ENCODE measurements at places on chromosomes 16 and 17. TPM values are rescaled to one million over a fixed set of nuclear protein-coding genes. Genes with fewer than 3 reads are reported as not detected.

The TNFRSF13B gene
- not detected for total RNA-seq

The HBA2 gene
- not detected for total RNA-seq

The TP53TG3D gene
- not detected for total RNA-seq

The ZNF830 gene
- 21.2 TPM for total RNA-seq

The NR1D1 gene
- total RNA-seq, result 2.5 TPM

The SCNN1B gene
- total RNA-seq, result not detected

The NLE1 gene
- 35.8 TPM for total RNA-seq

The AOC3 gene
- total RNA-seq, result 0.91 TPM

The DBNDD1 gene
- 4.9 TPM for total RNA-seq

The GHDC gene
- total RNA-seq, result 8.4 TPM

The STAT5A gene
- 2.9 TPM for total RNA-seq

The PRSS36 gene
- total RNA-seq, result 1.1 TPM

The RRAD gene
- total RNA-seq, result 0.54 TPM

The CCDC43 gene
- total RNA-seq, result 32.8 TPM

The FNDC8 gene
- not detected for total RNA-seq

The KCNH6 gene
- total RNA-seq, result not detected

The RPGRIP1L gene
- total RNA-seq, result 26.5 TPM

The GLIS2 gene
- 17.2 TPM for total RNA-seq

The PGAP6 gene
- total RNA-seq, result 56.4 TPM

The NETO2 gene
- 105 TPM for total RNA-seq

The MMP25 gene
- total RNA-seq, result 0.64 TPM

The MAPT gene
- 13.0 TPM for total RNA-seq

The TEX14 gene
- 0.48 TPM for total RNA-seq

The TEKT1 gene
- not detected for total RNA-seq

The TBC1D28 gene
- total RNA-seq, result 0.26 TPM

The ZDHHC7 gene
- total RNA-seq, result 39.5 TPM

The RHBDL3 gene
- 18.7 TPM for total RNA-seq

The TNS4 gene
- not detected for total RNA-seq

The KRTAP17-1 gene
- not detected for total RNA-seq

The ACE gene
- 0.61 TPM for total RNA-seq

The CRYBA1 gene
- total RNA-seq, result 2.4 TPM

The CCDC182 gene
- total RNA-seq, result not detected

The KRT33A gene
- not detected for total RNA-seq

All from neural crest cell (in vitro differentiated cells).